ENCODE measurements at places on chromosomes 5 and 9.
A peak's percentile ranks its signal among the peaks of the same experiment; 100 is the strongest.

- no peak for DNase-seq
Measured at GRCh38 chr5:157744051-157745011, 819 bp downstream of the LSM11 start.

DNA sequence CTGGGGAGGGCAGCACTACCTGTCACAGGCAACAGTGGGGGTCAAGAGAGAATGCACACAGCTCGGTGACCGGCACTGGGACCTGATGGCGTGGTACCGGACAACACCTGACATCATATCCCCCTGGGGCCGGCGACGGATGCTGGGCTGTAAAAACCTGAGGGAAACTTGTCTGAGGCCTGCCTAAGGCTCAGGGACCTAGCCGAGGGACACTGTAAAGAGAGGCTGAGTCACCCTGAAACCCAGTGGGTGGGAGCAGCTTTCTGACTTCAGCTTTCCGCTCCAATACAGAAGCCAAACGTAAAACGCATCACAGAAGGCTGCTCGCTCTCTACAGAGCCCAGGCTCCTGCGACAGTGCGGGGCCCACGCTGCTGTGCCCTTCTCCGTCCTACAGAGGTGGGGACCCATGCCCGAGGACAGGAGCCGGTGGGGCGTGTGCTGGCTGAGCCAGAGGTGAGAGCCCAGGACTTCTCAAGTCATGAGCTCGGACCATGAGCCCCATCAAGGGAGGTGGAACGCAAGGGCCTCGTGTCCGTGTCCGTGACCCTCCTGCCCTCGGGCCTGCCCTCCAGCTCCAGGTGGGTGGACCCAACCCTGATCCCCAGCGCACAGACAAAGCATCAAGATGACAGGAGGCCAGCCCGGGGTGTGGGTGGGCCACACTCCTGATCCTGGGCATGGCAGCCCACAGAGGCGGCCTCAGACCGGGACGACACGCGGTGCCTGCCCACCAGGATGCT, 5.3 kb downstream of the RALGDS start:
- DNase-seq: no peak

GRCh38 chr5:176381979-176382378, 6.4 kb downstream of the NOP16 start:
- no peak for DNase-seq

DNA sequence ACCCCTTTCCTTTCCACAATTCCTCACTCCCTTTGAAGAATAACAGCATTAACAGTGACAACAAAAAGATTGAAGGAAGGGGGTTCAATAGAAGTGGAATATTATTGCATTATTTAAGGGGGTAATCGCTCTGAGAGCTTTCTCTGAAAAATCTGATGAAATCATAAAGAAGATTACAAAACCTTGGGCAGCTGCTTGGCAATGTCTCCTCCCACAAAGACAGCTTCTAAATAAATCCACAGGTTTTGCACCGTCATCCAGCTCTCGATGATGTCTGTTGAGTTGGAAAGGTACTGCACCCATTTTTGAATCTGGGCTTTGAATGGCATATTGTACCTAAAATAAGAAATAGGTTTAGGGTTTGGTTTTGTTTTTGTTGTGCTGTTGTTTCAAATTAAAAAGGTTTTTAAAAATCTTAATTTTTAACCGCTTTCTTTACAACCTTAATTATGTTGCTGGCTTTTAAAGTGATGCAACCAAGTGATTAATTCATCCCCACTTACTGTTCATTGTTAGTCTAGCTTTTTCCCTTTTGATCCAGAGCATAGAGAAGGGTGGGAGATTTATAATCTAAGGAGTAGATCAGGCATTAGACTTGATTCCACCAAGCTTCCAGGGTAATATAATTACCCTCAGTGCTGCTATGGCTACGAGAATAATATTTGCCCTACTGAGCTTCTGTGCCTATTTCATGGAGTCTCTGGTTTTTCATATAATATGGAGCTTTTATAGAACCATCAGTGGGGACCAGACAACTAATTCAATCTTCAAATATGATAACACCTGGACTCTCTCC, 85.0 kb downstream of the DNAH5 start:
- DNase-seq: no peak

DNA sequence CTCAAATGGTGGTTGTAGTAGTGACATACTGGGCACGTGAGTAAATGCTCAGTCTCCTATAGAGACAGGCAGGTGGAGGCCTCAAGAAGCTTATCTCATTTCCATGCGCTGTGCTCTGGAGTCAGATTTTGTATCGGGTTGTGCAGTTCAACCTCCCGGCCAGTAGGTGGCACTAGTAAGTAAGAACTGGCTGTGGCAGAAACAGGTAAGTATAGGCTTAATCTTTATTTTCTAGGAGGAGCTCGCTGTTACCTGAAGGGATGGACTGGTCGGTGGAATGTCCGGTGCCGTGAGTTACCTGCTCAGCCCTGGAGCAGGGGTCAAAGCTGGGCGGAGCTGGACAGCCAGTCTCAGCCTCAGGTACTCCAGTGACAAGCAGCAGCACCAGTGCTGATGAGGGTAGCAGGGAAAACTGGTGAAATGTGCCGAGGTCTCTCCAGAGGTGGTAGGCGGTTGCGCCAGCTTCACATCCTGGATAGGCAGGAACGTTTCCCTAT, 880.1 kb upstream of the SEMA6A start:
- DNase-seq: no peak

- DNase-seq: no peak
Measured at GRCh38 chr9:85021686-85022085, 352.2 kb downstream of the NTRK2 start.

DNA sequence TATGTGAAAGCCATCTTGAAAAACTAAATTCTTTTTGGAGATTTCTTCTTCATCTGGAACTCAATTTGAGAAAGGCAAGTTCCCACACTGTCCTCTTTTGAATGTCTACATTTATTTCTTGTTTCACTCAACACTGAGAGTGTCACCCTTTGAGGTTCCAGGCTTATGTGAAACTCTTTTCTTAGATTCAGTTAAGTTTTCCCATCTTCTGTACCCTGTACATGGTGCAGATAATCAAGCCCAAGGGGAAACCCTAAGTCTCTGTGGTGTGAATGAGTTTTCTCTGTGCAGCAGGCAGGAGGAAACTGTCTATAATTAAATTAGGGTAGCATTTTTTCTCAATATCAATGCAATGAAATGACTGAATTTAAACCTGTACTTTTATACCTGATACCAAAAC, 72.3 kb upstream of the PRLR start:
- DNase-seq: no peak

- no peak for DNase-seq
Measured at GRCh38 chr5:132428484-132429462, 59.3 kb downstream of the SLC22A5 start.

GRCh38 chr5:127386557-127386956, 96.0 kb downstream of the MEGF10 start:
- DNase-seq: no peak

DNA sequence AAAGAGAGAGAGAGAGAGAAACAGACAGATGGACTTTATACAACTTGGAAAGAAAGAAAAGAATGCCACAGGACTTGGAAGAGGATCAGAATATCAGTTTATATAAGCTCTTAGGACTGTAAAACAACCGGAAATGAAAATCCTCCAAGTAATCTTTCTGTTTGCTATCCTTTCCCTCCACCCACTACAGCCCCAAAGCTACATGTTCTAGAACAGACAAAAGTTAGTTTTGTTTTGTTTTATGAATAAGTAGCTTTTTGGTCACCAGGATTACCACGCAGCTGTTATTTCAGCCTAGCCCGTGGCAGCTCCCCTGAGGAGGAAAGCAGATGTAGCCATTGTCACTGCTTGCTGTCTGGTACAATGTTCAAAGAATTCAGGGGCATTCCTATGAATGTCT, 66.6 kb downstream of the SH3TC2 start:
- DNase-seq: no peak

DNA sequence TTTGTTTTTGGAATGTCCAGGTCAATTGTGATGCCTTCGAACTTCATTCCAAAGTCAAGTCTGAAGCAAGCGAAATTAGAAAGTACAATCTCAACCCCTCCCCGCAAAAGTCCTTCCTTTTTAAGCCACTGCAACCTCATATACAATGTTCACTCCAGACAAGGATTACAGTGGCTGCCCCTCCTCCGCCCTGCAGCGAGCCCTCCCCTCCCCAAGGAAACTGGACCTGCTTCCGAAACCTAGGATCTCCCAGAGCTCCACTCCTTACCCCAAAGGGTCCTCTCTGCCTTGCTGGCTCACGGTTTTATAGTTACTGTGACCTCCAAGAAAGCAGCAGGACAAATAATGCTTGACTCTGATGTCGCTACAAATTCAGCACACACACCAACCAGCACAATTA, 10.4 kb downstream of the LRRC14B start:
- no peak for DNase-seq

- no peak for DNase-seq
Measured at GRCh38 chr9:136376457-136376856, 3.0 kb upstream of the CARD9 start.

DNA sequence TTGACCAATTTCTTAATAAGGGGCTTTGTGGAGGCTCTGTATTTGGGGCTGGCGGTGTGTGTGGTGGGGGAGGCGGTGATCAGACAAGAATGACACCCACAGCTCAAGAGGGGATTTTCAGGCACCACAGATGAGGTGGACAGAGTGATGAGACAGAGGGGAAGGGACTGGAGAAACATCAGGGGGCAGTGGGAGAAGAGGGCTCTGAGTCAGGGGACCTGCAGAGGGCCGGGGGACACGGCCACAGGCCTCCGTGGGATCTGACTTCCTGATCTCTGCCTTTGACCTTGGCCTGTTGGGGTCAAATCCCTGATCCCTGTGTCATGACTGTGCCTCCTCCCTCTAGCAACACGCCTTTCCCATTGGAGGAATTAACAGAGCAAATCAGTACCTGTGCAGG, 197.7 kb downstream of the C9orf50 start:
- no peak for DNase-seq

- DNase-seq: peak; percentile 31
Measured at GRCh38 chr9:126690431-126691051, 76.8 kb downstream of the LMX1B start.

DNA sequence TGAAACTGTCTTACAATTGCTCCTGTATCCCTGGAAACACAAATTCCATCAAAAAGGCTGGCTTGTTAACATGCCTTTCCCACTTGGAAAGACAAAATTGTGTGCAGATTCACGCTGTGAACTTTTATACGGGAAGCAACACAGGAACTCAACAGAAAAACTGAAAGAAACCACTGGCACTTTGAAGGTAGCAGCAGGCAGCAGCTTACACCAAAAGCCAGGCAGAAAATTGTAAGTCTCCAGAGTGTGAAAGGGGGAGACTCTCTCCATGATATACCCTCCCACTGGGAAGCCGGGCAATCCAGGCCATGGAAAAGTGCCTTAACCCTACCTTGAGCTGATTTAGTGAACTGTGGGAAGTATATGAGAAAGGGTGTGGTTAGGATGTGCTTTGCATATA, 943.7 kb downstream of the CDH18 start:
- DNase-seq: no peak

- DNase-seq: no peak
Measured at GRCh38 chr5:15510092-15510491, 10.1 kb downstream of the FBXL7 start.

DNA sequence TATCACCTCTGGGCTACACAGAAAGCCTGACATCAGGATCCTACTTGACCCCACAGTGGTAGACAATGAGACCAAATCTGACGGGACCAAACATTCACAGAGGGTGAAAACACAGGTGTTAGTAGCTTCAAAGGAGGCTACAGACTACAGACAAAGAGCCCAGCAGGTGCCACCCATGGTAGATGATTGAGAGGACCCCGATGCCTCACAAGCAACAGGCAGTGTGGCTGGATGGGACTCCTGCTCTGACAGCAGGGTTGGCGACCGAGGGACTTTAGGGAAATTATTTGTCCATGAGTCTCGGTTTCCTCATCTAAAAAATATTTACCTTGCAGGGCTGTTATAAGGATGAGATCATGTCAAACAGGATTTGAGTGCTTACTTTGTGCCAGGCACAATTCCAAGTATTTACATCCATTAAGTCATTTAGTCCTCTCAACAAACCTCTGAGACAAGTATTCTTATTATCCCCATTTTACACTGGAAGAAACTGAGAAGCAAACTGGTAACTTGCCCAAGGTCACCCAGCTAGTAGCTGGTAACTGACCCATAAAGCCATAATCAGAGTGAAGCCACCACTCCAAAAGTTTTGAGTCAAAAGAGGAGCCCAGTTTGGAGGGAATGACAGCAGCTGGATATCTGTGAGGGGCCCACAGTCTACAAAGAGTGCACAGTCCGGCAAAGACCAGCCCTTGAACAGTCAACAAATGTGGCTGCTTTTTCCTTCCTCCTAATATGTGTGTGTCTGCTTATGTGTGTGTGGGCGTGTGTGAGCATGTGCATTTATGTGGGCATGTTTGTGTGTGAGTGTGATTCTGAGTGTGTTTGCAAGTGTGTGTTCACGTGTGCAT, 502.0 kb downstream of the BNC2 start:
- no peak for DNase-seq

GRCh38 chr5:84063041-84063440, 321.6 kb downstream of the EDIL3 start:
- DNase-seq: no peak

DNA sequence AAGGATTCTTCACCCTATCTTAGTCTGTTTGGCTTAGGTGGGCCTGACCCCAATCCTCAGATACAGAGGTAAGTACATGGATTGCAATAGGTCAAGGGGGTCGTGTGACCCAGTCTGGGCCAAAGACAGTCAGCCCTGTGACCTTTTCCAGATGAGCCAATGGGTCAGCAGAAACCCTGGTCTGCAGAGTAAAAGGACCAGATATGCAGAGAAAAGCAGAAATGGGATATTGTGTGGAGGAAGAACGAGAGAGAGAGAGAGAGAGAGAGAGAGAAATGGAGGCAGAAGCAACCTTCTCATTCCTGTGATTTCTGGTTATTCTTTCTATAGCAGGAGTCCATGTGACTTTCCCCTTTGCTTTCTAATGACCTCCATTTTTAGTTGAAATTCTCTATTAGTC, 40.4 kb upstream of the CRB2 start:
- no peak for DNase-seq

- no peak for DNase-seq
Measured at GRCh38 chr9:114312513-114312875, 10.4 kb upstream of the ORM1 start.

DNA sequence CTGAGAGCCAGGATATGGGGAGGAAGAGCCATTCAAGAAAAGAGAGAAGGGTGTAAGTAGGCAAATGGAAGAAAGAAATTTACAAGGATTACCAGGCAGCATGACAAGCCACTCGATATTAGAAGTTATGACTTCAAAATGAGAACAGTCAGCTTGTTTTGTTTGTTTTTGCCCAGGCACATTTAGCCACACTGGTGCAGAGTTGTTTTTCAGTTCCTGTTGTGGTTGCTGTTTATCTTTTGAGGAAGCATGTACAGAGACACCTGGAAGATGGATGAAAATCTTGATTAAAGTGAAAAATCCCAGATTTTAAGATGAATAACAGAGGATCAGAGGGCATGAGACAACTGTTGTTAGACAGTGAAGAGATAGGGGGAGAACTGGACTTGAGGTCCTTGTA, 199.1 kb downstream of the MTRR start:
- no peak for DNase-seq

DNA sequence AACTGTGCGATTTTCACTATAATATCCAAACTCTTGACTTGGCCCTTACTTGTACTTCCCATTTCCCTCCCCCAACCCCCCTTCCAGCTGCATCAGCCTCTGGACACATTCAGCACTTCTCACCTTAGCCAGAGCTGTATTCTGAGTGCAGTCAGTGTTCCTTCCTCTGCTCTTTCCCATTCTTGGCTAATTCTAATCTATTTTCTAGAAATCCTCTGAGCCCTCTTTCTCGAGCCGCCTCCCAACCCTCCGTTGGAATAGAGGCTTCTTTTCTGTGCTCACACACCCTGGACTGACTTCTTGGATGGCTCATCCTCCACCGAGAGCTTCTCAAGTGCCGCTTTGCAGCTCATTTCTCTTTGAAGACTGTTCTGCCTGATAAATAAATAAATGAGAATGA, 188.8 kb downstream of the NTRK2 start:
- DNase-seq: no peak
